ENCODE measurements at places on chromosomes 7 and 10.

DNA sequence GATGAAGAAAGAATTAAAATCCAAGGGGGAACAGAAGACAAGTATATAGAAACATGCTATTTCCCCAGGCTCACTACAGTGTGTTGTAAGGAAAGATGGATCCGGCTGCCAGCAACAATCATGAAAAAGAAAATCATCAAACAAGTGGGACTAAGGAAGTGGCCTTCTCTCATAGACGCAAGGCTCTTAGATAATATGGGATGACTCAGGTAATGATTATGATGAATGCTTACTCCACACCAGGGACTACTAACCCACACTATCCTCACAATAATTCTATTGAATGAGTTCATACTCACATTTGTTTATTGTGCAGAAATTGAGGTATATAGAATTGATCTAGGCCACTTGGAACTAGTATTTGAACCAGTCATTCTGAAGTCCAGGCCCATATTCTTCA, 111.2 kb upstream of the BET1 start:
- DNase-seq = no peak

DNA sequence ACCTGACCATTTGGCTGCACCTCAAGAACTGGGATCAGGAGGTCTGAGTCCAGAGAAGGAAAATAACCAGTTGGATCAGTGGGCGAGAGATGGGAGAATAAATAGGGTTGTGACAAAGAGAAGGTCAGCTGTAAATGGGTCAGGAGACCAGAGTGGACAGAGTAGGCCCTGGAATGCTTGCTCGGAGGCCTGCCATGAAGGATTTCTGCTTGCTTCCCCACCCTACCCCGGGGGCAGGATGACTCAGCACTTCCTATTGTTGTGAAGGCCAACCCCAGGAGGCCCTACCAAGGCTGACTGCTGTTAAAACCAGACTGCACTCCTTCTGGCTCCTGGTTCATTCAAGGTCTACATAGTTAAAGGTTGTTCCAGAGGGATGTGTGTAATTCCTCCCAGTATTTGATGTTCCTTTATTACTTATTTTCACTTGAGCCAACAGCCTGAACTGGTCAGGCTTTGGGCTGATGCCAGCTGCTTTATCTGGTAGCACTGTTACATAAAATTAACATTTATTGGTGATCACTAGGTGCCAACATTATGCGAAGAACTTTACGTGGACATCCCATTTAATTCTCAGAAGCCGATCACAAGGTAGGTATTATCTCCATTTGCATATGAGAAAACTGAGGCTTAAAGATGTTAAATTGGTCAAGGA, 27.3 kb upstream of the IFRD1 start:
- peak; percentile 93 for DNase-seq

DNA sequence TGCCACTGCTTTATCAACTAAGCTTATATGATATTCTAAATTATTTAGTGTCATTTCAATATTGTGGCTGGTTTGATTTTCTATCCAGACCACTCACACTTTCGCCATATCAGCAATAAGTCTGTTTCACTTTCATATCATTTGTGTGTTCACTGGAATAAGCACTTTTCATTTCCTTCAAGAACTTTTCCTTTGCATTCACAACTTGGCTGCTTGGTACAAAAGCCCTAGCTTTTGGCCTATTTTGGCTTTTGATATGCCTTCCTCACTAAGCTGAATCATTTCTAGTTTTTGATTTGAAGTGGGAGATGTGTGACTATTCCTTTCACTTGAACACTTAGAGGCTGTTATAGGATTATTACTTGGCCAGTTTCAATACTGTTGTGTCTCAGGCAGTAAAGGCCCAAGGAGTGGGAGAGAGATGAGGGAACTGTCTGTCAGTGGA, 120.9 kb upstream of the NAMPT start:
- DNase-seq = no peak

GRCh38 chr7:128425850-128426249, 16.1 kb upstream of the IMPDH1 start:
- peak; percentile 18 for DNase-seq

DNA sequence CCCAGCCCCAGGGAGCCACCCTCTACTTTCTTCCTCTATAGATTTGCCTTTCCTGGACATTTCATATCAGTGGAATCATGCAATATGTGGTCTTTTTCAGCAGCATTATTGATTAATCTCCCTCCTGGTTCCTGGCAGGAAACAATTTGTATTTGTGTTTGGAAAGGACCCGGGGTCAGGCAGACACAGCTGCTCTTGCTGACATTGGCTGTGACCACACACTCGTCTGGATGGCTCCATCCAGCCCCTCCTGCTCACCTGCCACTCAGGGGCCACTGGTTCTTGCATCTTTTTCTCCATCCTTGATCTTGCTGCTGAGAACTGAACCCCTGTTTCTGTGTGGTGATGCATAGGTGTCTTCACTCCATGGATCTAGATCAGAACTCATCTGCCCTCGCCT, 176.6 kb upstream of the MKI67 start:
- DNase-seq = no peak

DNA sequence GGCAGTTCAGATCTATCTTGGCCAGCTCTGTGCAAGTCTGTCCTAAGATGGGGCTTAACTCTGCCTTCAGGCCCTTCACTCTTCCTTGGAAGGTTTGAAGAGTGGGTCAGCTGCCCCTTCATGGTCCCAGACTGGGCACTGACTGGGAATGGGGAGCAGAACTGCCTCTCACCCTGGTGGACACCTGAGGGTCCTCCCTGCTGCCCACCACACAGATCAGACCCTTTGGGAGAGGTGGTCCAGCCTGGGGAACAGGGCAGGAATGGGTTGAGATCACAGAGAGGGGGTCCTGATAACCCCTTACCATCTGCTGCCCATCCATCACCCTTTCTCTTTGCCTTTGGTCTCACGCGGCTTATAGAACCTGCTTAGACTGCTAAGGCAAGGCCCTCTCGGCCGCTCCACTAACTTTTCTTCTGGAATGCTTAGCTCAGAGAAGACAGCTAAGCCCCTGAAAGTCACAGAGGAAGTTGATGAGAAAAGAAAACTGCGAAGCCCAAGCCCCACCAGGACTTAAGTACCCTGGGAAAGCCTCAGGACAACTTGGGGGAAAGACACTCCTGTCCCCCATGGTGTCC, 402 bp upstream of the CDHR1 start:
- DNase-seq = no peak

- DNase-seq = peak; percentile 38
These were observed 724.2 kb upstream of the CELF2 start for GRCh38 chr10:10293481-10293951.

GRCh38 chr10:92868557-92868956, 20.2 kb downstream of the EXOC6 start:
- no peak for DNase-seq

DNA sequence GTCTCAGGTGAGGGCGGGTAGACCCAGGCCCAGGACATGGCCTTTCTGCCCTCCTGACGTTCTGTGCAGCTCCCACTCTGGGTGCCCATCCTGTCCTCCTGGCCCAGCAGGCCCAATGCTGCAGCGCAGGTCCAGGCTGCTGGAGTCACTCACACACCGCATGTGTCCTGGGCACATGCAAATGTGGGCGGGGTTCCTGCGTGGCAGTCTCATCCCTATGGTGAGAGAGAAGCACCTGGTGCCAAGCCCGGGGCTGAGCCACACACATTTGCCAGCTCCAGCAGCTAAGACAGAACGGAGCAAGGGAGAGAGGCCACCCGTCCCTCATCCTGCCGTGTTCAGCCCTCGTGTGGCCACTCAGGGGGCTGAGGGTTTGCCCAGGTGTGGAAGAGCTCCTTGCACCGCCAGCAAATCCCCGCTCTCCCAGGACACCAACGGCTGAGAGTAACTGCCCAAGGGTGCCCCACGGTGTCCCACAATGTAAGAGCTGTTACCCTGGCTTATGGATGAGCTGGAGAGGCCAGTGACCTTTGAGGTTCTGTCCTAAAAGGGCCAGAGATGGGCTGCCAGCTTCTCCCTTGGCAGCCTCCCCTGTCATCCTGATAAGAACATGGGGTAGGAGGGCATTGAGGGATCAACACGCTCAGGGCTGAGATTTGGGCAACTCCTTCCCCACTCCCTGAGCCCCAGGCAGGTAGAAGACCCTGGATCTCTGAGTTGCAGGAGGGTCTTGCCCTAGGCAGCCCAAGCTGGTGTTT, 4.4 kb downstream of the FUOM start:
- DNase-seq = no peak

DNA sequence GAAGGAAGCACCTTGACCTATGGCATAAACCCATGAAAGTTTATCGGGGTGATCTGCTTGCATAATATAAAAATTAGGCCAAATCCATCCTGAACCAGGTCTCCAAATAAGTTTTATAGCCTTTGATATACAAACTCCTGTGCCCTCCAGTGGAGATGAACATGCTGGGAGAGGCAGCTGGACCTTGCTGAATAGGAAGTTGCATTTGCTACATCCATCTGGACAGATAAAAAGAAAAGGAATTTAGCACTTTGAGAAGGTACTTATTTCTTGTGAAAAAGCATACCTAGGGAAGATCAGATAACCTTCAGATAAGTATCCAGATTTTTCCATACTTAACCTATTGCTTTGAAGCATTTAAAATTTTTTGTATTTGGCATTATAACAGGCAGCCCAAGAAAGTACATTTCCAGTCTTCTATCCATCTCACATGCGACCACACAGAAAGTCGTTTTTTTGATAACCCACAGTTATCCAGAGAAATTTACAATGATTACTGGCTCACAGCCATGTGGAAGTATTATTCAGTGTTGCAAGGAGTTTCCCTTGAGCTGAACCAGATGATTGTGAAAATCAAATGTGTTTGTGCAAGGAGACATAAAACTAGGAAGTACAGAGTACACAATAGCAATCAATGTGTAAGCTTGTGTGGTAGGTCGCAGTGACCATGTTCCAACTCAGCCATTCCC, 124.4 kb upstream of the STK17A start:
- DNase-seq = no peak

- no peak for DNase-seq
These were observed 756.7 kb downstream of the GATA3 start for GRCh38 chr10:8811201-8811600.
